ENCODE measurements at places on chromosomes 4 and X.

- DNase-seq, result no peak
These were observed 32.3 kb upstream of the AFAP1 start for GRCh38 chr4:7971881-7972500.

DNA sequence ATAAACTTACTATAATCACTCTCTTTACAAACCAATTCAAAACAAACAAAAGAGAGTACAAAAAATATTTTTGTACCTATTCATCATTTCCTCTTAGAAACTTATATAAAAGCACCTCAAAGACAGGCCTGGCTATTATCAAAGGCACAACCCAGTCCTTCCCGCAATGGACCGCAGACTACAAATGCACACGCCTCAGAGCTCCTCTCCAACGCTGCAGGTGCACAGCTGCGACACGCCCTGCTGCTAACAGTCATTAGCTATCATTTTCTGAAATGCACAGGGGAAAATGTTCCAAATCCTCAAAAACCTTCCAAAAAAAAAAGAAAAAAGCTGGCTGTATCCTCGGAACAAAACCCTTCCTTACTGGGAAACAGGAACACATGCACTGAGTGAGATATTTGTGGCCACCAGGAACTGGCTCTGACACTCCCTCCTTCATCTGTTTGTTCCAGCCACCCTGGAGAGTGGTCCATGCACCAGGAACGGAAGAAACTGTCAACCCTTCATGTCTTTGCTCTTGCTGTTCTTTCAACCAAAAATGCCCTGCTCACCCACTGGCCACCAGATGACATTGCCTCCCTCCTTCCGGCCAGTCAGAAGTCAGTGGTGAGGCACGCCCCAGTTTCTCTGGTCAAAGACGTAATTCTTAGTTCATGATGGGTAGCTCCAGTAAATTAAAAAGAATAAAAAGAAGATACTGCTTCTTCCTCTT lies 16.7 kb downstream of the IRF2 start:
- no peak for DNase-seq

- DNase-seq, result no peak
These were observed 32.8 kb upstream of the TMPRSS11A start for GRCh38 chr4:67996127-67996526.

DNA sequence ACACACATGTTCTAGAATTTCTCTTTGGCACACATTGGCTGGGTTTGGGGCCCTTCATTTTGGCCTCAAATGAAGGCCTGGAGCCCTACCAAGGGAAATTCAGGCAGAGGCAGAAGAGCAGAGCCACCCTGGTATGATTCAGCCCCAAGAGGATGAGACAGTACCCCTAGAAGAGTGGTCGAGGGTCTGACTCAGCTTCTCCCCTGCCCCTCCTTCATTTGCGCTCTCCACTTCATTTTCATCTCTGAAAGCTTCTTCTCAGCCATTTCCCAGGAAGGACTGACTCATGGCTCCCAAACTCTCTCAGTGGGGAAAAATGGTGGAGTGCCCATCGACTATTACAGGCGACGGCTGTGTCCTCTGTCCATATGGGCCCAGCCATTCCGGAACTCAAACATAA lies 43.5 kb downstream of the MAMLD1 start:
- DNase-seq, result no peak

DNA sequence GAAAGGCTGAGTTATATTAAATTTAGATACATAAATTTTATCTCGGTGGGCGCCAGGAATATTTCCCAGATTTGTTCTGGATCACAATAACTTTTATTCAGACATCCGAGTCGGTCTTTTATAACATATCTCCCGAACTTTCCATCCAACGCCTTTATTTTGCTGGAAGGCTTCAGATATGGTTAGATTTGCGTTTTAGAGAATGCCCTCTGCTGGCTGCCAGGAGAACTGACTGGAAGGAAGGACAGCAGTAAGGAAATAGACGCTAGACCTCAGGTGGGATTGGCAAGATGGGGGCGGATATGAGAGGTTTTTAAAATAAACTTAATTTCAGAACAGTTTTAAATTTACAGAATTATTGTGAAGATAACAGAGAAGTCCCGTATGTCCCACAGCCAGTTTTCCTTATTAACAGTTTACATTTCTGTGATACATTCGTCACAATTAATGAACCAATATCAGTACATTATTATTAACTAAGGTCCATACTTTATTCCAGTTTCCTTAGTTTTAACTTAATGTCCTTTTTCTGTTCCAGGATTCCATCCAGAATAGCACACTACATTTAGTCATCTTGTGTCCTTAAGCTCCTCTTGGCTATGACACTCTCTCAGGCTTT lies 4.6 kb upstream of the KANTR start:
- DNase-seq, result no peak
